ENCODE measurements at places on chromosomes 12 and 14. TPM values are rescaled to one million over a fixed set of nuclear protein-coding genes. Genes with fewer than 3 reads are reported as not detected.

Gene GDF3
- not detected for total RNA-seq

Gene PMCH
- total RNA-seq, result 0.28 TPM

Gene NRIP2
- not detected for total RNA-seq

Gene KRT79
- not detected for total RNA-seq

Gene MAP4K5
- 24.1 TPM for total RNA-seq

Gene ORAI1
- 80.3 TPM for total RNA-seq

Gene EML5
- 1.6 TPM for total RNA-seq

Gene LRRK2
- total RNA-seq, result not detected
